ENCODE measurements at places on chromosomes 12 and 14. TPM values are rescaled to one million over a fixed set of nuclear protein-coding genes. Genes with fewer than 3 reads are reported as not detected.

GRCh38 chr12:34253674-34254073 is 231.4 kb downstream of the ALG10 start:
- no peak for DNase-seq

DNA sequence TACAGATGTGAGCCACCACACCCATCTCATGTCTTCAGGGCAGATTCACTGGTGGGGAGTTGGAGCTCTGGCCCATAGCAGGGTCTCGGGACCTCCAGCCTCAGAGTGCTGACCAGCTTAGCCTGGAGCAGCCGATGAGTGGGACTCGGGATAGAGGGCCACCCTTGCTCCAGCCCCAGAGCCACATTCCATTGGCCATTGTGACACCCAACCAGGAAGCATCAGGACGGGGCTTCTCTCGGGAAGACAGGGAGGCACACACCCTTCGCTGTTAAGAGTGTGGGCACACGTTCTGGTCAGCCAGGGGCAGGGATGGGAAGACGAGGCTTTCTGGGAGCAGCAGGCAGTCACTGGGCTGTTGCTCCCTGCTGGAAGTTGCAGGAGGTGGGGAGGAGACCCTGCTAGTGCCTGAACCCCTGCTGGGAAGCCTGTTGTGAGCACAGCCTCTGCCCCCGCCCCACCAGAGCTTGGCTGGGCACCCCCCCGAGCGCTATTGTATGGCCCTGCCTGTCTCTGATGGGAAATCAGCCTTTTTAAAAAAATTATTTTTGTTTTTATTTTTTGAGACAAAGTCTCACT is 1.6 kb downstream of the ADGRD1 start:
- no peak for DNase-seq

DNA sequence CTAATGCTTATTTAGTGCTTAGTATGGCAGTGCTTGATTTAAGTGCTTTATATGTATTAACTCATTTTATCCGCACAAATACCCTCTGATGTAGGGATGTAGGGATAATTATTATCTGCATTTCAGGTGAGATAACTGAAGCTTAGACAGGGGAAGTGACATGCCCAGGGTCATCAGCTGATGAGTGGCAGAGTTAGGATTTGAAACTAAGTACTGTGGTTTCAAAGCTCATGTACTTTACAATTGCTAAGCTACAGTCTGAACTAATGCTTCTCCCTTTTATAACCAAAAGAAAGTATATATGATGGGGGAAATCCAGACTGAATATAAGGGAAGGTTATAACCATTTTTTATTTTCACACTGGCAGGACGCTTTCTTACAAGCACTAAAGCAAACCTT is 229.6 kb upstream of the NAV3 start:
- DNase-seq, result no peak

DNA sequence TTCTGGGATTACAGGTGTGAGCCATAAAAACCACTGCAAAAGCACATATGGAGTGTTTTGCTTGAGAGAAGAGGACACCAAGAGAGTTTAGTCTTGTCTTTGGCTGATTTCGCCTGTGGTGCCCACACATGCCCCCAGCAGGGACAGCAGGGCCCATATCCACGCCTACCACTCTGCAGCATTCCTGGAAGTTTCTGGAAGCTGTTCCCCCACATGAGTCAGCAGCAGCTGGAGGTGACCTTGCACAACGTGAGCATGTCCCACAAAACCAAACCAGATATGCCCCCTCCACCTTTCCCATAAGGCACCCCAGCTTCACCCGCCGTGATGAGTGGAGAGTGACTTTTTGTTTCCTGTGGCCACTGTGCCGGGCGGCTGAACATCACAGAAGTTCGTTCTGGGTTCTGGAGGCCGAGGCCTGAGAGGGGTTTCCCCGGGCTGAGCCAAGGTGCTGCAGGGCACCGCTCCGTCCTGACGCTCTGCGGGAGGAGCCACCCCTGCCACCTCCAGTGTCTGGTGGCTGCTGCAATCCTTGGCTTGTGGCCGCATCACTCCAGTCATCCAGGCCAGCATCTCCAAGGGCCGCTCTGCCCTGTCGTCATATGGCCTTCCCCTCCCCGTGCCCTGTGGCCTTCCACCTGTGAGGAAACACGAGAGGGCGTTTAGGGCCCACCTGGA is 4.7 kb downstream of the ASPG start:
- no peak for DNase-seq

DNA sequence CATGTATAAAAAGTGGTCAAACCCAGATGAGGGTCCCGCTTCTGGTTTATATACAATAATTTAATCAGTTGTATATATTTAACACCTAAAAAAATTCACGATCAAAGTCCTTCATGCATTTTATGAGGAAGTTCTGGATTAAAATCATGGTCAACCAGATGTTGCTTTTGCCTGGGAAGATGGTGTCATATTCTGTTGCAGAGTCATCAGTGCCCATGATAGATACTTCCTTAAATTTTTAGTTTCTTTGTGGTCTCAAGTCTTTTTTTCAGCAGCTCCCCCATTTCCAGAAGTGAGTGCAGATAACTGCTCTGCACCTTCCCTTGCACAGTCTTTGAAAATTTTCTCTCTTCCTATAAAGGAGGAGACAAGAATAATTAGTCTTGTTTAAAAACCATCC is 16.1 kb downstream of the ERP29 start:
- DNase-seq, result no peak

GRCh38 chr12:119624966-119625365 is 31.4 kb downstream of the TMEM233 start:
- DNase-seq, result no peak

- no peak for DNase-seq
Measured at GRCh38 chr12:52754135-52754534, 23.0 kb downstream of the KRT76 start.

DNA sequence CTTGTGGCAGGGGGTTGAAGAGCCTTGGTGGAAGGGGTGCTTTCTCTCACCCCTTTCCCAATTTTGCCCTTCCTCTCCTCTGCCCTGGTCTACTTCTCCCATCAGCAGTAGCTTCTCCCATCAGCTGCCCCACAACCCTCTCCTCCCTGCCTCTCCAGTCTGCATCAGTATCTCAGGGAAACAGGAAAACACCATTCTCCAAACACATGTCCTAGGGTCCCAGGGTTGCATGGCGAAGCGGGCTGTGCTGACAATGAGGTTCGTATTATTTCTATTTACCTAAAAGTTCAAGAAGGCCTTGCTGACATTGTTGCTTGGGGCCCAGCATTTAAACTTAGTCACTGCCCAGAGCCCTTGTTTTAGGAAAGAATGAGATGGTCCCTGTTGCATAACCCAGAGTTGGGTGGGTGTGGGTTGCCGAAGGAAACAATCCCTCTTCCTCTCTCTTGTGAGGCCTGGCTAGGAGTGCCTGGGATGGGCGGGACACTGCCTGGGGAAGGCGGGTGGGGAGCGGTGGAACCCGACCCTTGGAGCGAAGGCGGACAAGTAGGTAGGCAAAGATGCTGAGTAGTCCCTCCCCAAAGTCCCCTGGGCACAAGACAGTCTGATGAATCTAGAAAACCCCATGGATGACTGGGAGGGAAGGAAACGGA is 1.3 kb upstream of the IGFBP6 start:
- peak; percentile 84 for DNase-seq

DNA sequence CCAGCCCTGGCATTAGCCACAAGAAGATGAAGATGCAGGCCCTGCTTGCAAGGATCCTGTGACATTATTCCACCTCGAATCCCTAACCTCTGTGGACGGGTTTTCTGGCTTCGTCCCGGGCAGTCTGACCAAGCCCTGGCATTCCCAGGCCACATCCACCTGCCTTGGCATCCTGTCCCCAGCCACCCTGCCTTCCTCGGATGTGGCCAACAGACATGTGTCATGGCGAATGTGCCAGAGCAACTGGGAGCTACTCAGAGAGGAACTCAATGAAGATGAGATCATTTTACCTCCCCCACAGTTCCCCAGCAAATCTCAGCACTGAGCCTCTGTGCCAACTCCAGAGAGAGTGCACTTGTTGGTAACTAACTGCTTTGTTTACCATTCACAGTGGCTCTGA is 33.5 kb upstream of the KCNA5 start:
- DNase-seq, result no peak

- DNase-seq, result no peak
Measured at GRCh38 chr14:106094654-106095189, 568.3 kb downstream of the TMEM121 start.

DNA sequence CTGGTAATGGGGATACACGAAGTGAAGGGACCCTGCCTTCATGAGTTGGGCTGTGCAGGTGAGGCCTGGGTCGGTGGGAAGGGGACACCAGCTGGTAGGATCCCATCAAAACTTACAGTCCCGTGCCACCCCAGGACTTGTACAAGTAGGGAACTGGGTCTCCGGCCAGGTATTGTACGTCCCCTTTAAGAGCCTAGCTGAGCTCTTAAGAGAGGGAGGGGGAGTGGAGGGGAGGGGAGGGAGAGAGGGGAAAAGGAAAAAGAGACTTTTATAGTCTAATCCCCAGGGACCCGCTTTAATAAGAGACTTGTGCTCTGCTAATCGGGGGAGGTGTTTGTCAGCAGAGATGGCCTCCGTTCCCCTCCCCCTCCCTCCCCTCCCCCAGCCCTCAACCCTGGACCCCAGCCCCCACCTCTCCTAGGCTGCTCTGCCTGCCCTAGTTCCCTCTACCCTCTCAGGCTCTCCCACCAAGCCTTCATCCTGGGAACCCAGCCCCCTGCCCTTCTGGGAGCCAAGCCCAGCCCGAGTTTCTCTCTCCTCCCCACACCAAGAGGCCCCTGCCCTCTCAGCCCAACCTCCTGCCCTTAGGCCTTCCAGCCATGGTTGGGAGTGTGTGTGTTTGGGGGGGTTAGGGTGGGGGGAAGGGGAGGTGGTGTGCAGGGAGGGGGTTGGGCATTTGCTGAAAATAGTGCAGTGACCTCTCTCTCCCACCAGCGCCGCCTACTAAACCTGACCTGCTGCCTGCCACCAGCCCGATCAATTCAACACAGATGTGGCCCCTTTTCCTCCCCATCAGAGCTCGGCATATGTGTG is 2.6 kb downstream of the GDF11 start:
- no peak for DNase-seq

DNA sequence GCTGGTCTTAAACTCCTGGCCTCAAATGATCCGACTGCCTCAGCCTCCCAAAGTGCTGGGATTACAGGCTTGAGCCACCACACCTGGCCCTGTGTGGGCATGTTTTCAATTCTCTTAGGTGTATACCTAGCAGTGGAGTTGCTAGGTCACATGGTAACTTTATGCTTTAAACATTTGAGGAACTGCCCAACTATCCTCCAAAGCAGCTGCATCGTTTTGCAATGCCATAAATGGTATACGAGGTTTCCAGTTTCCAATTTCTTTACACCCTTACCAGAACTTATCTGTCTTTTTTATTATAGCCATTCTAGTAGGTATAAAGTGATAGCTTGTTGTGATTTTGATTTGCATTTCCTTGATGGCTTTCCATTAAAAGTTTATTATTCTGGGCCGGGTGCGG is 25.1 kb downstream of the RBMS2 start:
- DNase-seq, result no peak

DNA sequence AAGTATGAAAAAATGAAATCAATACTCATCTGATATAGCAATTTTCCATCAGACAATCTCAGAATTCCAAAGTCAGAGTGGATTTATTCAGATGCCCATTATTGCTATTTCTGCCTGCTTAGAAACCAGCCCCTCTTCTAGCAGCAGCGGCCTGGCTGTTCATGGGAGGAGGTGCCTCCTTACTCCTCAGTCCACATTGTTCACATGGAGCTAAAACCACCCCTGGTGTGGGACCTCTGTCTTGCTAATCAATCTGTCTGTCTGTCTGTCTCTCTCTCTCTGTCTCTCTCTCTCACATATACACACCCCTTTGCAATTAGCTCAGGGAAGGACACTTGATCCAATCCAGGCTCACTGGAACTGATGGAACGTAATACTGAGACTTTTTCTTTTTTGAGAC is 176.1 kb downstream of the APAF1 start:
- no peak for DNase-seq

DNA sequence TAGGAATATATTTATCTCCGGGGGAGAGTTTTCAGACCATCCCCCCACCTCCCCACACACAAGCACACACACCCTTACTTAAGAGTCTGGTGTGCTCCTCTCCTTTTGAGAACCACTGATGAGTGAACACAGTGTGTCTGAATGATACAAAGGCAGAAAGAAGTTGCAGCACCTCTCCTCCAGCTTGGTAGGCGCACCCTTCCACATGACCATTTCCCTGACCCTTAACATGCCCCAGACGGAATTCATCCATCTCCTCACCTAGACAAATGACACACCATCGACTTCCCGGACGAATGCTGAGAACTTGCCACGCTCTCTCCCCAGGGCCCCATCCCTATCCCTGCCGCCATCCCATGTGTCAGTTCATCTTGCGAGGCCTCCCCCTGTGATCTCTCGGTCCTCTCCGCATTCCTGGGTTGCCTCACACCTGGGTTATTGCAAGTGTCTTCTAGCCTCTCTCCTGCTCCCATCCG is 3.9 kb downstream of the TNFRSF1A start:
- no peak for DNase-seq

GRCh38 chr14:66782853-66783252 is 274.9 kb downstream of the GPHN start:
- DNase-seq, result no peak

DNA sequence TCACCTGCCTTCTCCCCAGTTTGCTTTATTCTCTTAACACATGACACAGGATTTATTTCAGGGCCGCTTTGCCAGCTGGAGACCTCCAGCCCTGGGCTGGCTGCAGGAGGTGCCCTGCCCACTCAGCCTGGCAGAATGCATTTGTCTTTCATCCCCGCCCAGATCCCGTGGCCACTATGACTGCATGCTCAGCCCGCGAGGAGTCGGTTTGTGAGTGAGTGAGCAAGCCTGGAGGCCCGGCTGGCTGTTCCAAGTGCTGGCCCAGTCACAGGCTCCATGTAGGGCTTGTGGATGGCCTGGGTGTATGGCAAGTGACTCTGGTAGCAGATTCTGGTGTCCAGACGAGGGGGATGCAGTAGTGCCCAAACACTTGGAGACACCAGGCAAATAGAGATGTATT is 2.1 kb downstream of the TDP1 start:
- no peak for DNase-seq

- DNase-seq, result peak; percentile 91
Measured at GRCh38 chr12:51424662-51425539, at the start of gene SLC4A8. Gene SLC4A8 (plus strand): TSS chr12:51424831. CDS start chr12:51424988, 157 bp downstream.

- no peak for DNase-seq
Measured at GRCh38 chr14:101556566-101557320, 4.6 kb upstream of the DIO3 start.

Gene CARMIL3
- 0.18 TPM for polyA plus RNA-seq

Gene GNB3
- 14.1 TPM for polyA plus RNA-seq

Gene MMP14
- 170 TPM for polyA plus RNA-seq

Gene TAS2R42
- polyA plus RNA-seq, result not detected

Gene KCNH3
- polyA plus RNA-seq, result 1.2 TPM

Measured in muscle of arm (tissue), 14 donors.